SK-N-DZ (cell line): ENCODE measurements at places on chromosomes 4 and X.

DNA sequence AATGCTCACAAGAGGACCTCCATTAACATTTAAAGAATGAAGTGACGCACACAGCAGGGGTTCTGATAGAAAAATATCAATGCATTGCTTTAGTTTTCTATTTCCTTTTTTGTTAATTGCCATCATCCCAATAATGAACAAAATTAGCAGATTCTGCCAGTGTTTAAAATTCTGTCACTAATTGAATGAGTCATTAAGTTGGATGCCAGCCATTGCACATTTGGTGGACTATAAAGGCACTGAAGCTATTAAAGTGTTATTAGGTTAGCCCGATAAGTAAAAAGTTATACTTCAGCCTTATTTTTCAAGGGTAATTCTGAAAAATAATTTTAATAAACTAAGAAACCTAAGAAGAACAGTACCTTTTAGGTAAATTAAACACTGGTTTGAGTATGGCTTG, 53.1 kb downstream of the MAP3K15 start:
- no peak for DNase-seq

GRCh38 chr4:122086338-122087065, 65.6 kb upstream of the BLTP1 start:
- no peak for DNase-seq

- no peak for DNase-seq
These were observed 24.4 kb downstream of the IGSF1 start for GRCh38 chrX:131264665-131265064.

- DNase-seq = peak; percentile 15
These were observed 28.5 kb downstream of the TRIM2 start for GRCh38 chr4:153232768-153233167.

DNA sequence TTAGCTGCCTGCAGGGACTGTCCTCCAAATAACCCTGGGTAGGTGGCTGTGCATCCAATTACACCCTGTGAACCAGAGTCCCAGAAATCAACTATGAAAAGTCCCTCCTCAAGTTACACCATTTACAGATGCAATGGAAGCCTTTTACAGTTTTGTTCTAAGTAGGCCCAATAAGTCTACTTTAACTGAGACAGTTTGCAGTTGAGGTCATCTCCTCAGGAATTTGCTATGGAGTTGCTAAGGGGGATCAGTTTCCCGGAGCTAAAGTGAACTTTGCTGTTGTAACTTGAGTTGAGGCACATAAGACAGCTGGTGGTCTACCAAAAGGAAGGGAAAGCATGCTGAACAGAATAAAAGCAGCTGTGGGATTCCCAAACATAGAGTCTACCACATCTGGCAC, 121.6 kb upstream of the STK26 start:
- DNase-seq = no peak

- no peak for DNase-seq
These were observed 645.9 kb downstream of the PCDH7 start for GRCh38 chr4:31366041-31366440.

GRCh38 chr4:13701937-13702446, 74.5 kb upstream of the BOD1L1 start:
- DNase-seq = no peak

GRCh38 chrX:71458866-71459265, 74.0 kb upstream of the OGT start:
- no peak for DNase-seq
